ENCODE measurements at places on chromosomes 3 and 15. TPM values are rescaled to one million over a fixed set of nuclear protein-coding genes. Genes with fewer than 3 reads are reported as not detected.

DNA sequence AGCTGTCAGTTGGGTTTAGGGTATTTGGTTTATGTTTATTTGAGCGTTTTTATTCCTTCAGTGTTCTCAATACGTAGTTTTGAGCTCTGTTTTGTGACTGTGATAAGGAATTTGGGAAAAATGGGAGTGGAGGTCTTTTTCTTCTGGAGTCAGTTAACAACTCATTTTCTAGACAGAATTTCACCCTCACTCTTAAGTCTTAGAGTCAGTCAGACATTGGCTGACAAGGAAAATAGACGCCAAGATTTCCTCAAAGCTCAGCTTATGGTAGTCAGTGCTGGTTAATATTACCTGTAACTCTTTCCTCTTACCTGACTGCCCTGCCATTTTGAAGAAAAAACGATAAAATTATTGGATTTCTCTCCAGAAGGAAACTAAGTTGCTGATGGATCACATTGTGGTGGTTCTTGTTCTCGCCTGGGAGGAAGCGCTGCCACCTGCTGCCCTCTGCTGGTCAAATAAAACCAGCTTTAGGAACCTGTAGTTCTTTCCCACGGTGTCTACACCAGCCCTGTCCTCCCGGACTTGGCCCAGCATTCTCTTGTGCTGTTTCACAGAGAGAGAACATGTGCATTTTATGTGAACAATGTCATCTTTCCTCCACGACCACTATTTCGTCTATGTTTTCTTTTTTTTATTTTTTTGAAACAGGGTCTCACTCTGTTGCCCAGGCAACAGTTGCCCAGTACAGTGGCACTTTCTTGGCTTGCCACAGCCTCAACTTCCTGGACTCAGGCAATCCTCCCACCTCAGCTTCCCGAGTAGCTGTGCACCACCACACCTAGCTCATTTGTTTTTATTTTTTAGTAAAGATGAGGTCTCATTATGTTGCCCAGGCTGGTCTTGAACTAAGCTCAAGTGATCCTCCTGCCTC, 41.4 kb upstream of the UMPS start:
- DNase-seq, result peak; percentile 80

DNA sequence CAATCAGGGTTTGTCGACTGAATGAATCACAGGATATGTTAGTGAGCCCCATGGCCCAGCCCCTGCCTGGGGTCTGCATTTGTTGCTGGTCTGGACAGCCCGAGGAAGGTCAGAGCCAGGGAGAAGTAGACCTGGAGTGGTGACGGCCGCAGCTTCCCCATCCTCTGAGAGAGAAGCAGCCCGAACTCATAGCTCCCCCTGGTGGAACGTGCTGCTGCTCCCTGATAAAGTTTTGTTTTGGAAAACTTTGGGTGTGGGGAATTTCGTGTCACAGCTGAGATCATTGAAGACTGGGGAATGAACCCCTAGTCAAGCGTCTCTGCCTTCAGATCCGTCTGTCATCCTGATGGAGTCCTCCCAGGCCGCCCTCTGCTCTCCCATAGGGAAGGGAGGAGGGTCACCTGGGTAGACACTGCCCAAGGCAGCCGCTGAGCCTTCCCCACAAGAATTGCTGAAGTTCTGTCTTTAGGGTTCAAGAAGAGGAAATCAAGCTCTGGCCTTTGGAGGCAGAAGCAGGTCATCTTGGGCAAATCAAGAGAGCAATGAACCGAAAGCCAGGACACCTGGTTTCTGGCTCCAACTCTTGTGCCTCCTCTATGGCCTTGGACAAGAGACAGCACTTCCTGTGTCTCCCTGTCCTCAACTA, 60.5 kb downstream of the GLDN start:
- DNase-seq, result peak; percentile 30

GRCh38 chr3:12829886-12830784, 11.2 kb downstream of the RPL32 start:
- DNase-seq, result no peak

DNA sequence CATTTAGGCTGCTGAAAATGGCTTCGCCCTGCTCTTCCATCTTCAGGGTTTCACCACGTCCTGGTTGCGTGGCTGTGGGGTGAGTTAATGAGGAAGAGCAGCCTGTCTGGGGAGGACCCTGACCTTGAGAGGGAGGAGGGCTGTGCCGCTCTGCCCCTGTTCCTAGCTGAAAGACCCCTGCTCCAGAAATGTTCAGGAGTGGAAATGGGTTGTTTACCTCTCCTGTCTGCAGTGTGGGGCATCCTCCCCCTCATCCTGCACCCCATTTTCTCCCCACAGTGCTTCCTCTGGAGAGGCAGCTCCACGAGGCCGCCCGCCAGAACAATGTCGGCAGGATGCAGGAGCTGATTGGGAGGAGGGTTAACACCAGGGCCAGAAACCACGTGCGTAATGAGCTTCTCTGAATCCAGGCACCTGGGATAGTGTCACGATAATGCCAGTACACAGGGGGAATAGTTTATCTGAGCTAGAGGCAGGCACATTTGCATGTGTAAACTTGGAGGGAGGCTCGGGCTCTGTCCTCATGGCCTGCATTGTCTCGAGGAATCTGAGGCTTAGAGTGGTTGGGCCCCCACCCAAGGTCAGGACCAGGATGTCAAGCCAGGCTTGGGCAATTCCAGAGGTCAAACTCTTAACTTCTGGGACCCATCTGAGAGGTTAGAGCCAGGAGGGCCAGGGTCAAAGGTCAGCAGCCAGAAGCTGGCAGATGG, 4.0 kb downstream of the ANKDD1A start:
- DNase-seq, result no peak

Gene LDHAL6B
- not detected for total RNA-seq

GRCh38 chr3:19967208-19967607, 20.3 kb downstream of the RAB5A start:
- no peak for DNase-seq

DNA sequence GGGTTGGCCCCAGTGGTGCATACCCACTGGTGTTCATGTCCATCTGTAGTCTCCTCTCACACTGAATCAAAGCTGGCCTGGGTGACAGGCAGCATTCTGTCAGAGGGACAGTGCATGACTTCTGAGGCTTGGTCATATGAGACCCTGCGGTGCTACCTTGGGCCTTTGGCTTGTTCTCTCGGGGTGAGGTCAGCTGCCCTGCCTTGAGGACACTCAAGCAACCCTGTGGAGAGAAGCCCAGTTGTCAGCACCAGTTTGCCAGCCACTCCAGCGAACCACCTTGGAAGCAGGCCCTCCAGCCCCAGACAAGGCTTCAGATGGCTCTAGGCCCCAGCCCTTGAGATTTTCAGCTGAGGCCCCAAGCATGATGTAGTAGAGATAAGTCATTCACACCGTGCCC, 16.9 kb upstream of the RAB7A start:
- DNase-seq, result no peak

All from M059J (cell line).